ENCODE measurements at places on chromosomes 2 and 18. TPM values are rescaled to one million over a fixed set of nuclear protein-coding genes. Genes with fewer than 3 reads are reported as not detected.
A peak's percentile ranks its signal among the peaks of the same experiment; 100 is the strongest.

The SPHKAP gene
- not detected for total RNA-seq

DNA sequence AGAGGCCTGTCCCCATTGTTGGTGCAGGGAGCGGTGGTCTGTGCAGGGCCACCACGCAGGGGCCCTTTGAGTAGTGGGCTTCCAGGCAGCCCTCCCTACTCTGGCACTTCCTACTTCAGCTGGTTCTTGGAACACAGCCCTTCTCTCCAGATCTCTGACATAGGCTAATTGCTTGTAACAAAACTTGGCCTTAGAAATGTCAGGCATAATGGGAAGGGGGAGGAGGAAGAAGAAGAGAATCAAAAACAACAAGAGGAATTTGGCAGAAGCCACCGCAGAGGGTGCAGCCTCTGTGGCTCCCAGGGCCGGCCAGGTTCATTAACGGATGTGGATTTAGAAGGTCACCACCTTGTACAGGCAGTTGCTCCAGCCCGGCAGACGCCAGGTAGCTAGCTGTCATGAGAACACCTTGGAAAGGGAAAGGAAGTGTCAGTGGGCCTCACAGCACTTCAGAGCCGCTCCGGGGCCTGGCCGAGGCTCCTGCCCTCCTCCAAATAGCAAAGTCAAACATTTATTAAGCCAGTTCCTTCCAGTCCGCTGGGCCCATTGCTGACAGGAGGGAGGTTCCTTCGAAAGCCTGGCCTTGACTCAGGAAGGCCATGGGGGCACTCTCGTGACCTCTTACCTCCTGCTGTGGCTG is 7.4 kb downstream of the BOD1L2 start:
- H3K36me3 ChIP-seq = no peaks in the 10 kb centered on the region
- no peak for DNase-seq
- no peaks in the 10 kb centered on the region for H3K4me1 ChIP-seq
- no peaks in the 10 kb centered on the region for H3K27me3 ChIP-seq

DNA sequence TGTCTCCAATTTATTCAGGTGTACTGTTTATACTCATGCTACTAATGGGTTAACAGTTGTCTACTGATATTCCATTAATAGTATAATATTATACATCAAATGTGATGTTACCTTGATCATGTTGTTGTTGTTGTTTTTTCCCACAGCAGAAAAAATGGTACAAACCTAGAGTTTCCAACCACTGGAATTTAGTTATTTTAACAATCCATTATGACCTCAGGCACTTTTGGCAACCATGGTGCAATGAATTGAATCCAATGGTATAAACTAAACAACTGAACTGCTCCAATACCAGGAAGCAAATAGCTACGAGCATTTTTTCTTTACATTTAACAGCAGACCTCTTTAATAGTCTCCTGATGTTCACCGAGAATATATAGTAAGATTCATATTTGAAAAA is 31.0 kb upstream of the C2orf66 start:
- no peak overlapping the region for H3K4me3 ChIP-seq
- H3K27ac ChIP-seq = no peak overlapping the region
- no peaks in the 10 kb centered on the region for H3K27me3 ChIP-seq
- no peak for DNase-seq
- H3K36me3 ChIP-seq = no peaks in the 10 kb centered on the region

- DNase-seq = no peak
- peaks cover 77% of the 10 kb centered on the region for H3K4me1 ChIP-seq
- no peaks in the 10 kb centered on the region for H3K36me3 ChIP-seq
- no peak overlapping the region for H3K4me3 ChIP-seq
Measured at GRCh38 chr2:69589973-69590652, 53.4 kb downstream of the AAK1 start.

DNA sequence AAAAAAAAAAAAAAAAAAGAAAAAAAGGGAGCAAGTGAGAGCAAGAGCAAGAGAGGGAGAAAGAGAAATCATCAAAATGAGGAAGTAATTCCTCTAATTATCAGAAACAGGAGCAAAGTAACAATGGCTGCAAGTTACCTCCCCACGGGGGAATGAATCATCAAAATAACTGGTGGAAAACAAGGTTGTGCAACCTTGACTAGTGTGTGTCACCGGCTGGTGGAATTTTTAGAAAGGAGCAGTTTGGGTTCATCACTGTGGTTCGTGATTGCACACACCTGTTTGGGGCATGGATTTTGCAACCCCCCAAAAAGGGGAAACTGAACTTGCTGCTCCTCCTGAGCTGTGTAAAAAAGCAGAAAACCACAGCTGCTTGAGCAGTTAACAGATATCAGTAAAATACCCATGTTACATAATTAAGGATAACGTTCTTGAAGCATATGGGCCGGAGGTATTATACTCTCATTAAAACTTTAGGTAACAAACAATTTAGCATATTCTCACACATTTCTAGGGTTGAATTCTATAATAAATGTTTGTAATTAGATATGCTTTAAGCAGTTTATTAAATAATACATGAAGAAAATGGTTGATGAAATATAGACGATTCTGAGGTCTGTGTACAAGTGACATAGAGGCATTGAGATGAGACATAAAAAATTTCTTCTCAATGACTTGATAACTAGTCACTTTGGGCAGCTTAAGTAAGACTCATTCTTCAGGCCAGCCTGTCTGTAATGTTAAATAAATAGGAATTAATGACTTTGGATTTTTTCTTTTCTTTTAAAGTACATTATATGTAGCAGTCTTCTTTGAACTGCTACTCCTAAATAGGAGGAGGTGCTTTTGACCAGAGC is 184.2 kb upstream of the ZEB2 start:
- H3K4me3 ChIP-seq = no peak overlapping the region
- H3K27me3 ChIP-seq = no peaks in the 10 kb centered on the region
- no peaks in the 10 kb centered on the region for H3K36me3 ChIP-seq
- H3K4me1 ChIP-seq = no peaks in the 10 kb centered on the region
- no peak for DNase-seq
- no peak overlapping the region for H3K27ac ChIP-seq

- no peak overlapping the region for H3K4me3 ChIP-seq
- no peak overlapping the region for H3K27ac ChIP-seq
- no peaks in the 10 kb centered on the region for H3K36me3 ChIP-seq
- H3K4me1 ChIP-seq = no peaks in the 10 kb centered on the region
Measured at GRCh38 chr2:126804347-126804746, 94.3 kb upstream of the TEX51 start.

DNA sequence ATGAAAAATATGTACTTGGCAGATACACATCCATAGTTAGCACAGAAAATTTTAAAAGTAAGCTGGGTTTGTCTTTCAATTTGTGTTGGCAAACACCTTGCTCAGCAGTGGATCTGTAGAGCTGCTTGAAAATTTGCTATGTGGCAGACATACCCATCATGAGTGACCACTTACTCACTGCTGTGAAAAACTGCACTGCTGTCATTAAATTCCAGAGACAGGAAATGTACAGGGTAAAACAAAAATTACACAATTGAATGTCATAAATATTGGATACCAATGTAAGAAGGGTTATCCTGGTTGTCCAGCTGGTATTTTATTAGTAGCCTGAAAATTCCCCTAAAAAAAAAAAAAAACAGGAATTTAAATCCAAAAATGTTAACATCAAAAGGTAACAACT is 24.5 kb downstream of the NIF3L1 start:
- H3K36me3 ChIP-seq = peaks cover 33% of the 10 kb centered on the region
- no peaks in the 10 kb centered on the region for H3K27me3 ChIP-seq
- no peak for DNase-seq
- no peak overlapping the region for H3K27ac ChIP-seq
- H3K4me3 ChIP-seq = no peak overlapping the region

GRCh38 chr2:136342138-136342537 is 224.2 kb upstream of the CXCR4 start:
- no peaks in the 10 kb centered on the region for H3K4me1 ChIP-seq
- no peak overlapping the region for H3K27ac ChIP-seq
- no peak overlapping the region for H3K4me3 ChIP-seq
- no peaks in the 10 kb centered on the region for H3K36me3 ChIP-seq

DNA sequence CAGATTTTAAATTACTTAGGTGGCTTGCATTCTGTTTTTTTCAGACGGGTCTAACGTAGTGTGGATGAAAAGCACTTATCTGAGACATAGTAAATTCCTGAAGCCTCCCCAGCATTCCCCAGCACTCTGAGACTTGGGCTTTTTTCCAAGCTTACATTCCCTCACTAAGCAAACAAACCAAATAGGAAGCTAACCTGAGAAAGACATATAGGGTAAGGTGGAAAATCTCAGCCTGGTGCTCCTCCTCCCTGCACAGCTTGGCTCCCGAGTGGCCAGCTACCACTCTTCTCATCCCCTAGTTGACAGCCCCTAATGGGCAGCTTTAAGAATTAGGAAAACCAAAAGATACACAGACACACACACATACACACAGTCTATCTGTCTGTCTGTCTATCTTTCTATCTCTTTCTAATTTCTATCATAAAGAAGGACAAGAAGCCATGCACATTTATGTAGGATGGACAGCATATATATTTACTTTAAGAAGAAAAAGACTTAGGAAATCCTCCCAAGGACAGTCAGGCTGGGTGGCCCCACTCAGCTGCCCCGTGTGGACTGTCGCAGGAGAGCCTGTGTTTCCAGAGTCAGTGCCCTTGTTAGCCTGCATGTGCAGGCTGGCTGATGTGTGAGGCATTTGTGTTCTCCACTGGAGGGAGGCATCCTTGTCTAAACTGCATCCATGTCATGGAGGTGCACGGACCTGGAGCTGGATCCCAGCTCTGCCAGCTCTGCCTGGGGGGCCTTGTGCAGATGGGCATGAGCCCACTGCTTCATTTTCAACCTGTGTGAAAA is 8.2 kb downstream of the CNNM3 start:
- H3K27me3 ChIP-seq = no peaks in the 10 kb centered on the region
- peaks cover 26% of the 10 kb centered on the region for H3K36me3 ChIP-seq
- no peak for DNase-seq

- no peaks in the 10 kb centered on the region for H3K36me3 ChIP-seq
- no peak for DNase-seq
- no peak overlapping the region for H3K4me3 ChIP-seq
- H3K27ac ChIP-seq = no peak overlapping the region
- H3K4me1 ChIP-seq = no peaks in the 10 kb centered on the region
Measured at GRCh38 chr2:29718076-29718686, 203.2 kb downstream of the ALK start.

GRCh38 chr2:37599688-37600525 is 71.5 kb downstream of the CDC42EP3 start:
- H3K27ac ChIP-seq = peak overlapping the region; percentile 92
- H3K27me3 ChIP-seq = no peaks in the 10 kb centered on the region
- peak overlapping the region; percentile 19 for H3K4me3 ChIP-seq
- DNase-seq = peak; percentile 90
- peaks cover 39% of the 10 kb centered on the region for H3K4me1 ChIP-seq

Measured in CD8-positive, alpha-beta memory T cell (primary cell).